ENCODE measurements at places on chromosomes 11 and 22. TPM values are rescaled to one million over a fixed set of nuclear protein-coding genes. Genes with fewer than 3 reads are reported as not detected.
A peak's percentile ranks its signal among the peaks of the same experiment; 100 is the strongest.

GRCh38 chr22:37647928-37648327 is 8.5 kb downstream of the SH3BP1 start:
- peak; percentile 97 for DNase-seq
- H3K4me3 ChIP-seq = no peak overlapping the region
- H3K4me1 ChIP-seq = peaks cover 18% of the 10 kb centered on the region
- peaks cover 20% of the 10 kb centered on the region for H3K36me3 ChIP-seq
- peak overlapping the region; percentile 59 for H3K27ac ChIP-seq
- H3K27me3 ChIP-seq = no peaks in the 10 kb centered on the region

- no peak within 1 kb of the TSS for H3K27ac ChIP-seq
- no peaks in the 10 kb centered on the region for H3K27me3 ChIP-seq
- DNase-seq = peak; percentile 68
- H3K4me1 ChIP-seq = peaks cover 15% of the 10 kb centered on the region
- H3K4me3 ChIP-seq = no peak within 1 kb of the TSS
Observed at GRCh38 chr11:7672960-7673723, at the start of gene CYB5R2. TSS of gene CYB5R2 (minus strand) at chr11:7673500. CDS start at chr11:7672825, 675 bp downstream.

- no peak overlapping the region for H3K4me3 ChIP-seq
- no peak overlapping the region for H3K27ac ChIP-seq
- H3K4me1 ChIP-seq = no peaks in the 10 kb centered on the region
- no peak for DNase-seq
Observed at GRCh38 chr22:33240888-33241475, 182.8 kb upstream of the SYN3 start.

GRCh38 chr11:94511932-94512781 is at the start of gene C11orf97:
TSS of gene C11orf97 (plus strand) at chr11:94512461. CDS start at chr11:94512529, 68 bp downstream.
- H3K27me3 ChIP-seq = no peaks in the 10 kb centered on the region
- no peaks in the 10 kb centered on the region for H3K36me3 ChIP-seq
- no peak within 1 kb of the TSS for H3K27ac ChIP-seq

- no peaks in the 10 kb centered on the region for H3K27me3 ChIP-seq
- H3K4me1 ChIP-seq = no peaks in the 10 kb centered on the region
- peak; percentile 35 for DNase-seq
- H3K36me3 ChIP-seq = no peaks in the 10 kb centered on the region
Observed at GRCh38 chr11:7495882-7496551, 10.7 kb downstream of the OLFML1 start.

- no peaks in the 10 kb centered on the region for H3K27me3 ChIP-seq
- H3K27ac ChIP-seq = no peak overlapping the region
- H3K4me3 ChIP-seq = no peak overlapping the region
- peaks cover 14% of the 10 kb centered on the region for H3K4me1 ChIP-seq
Observed at GRCh38 chr11:8833568-8834315, 77.2 kb upstream of the AKIP1 start.

DNA sequence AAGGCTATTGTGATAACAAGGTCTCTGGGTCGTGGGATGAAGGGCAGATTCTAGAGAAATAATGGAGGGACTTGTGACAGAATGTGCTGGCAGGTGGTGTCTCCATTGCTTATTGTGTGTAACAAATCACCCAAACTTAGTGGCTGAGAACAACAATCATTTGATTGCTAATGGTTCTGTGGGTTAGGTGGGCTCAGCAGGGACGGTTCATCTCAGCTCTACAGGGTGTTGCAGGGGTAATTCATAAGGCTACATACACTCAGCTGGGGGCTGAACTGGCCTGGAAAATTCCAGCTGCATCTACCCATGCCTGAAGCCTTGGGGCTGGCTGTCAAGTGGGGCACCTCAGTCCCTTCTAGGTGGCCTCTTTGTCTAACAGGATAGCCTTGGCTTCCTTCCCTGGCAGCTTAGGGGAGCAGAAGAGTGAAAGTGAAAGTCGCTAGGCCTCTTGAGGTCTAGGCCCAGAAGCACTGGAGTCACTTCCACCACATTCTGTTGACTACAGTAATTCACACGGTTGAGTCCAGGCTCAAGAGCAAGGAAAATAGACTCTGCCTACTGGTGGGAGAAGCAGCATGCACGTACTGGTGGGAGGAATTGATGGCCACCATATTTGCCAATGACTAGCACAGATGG is 308.9 kb downstream of the MN1 start:
- no peak for DNase-seq
- no peaks in the 10 kb centered on the region for H3K27me3 ChIP-seq
- H3K4me3 ChIP-seq = no peak overlapping the region
- no peak overlapping the region for H3K27ac ChIP-seq

DNA sequence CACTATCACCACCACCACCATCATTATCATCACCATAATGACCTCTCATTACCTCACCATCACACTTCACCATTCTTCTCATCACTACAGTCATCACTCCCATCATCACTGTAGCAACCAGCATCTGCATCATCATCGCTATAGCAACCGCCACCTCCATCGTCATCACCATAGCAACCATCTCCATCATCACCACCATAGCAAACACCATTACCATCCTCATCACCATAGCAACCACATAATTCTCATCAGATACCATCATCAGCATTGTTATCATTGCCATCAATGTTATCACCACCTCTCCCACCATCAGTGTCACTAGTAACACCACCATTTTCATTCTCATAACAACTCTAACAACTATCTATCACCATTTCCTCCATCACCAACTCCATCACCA is 23.1 kb upstream of the CD82 start:
- no peaks in the 10 kb centered on the region for H3K36me3 ChIP-seq
- DNase-seq = no peak
- H3K27me3 ChIP-seq = no peaks in the 10 kb centered on the region
- H3K4me1 ChIP-seq = no peaks in the 10 kb centered on the region
- no peak overlapping the region for H3K4me3 ChIP-seq

OR8A1 gene
- polyA plus RNA-seq = not detected

KCNE3 gene
- 1.1 TPM for polyA plus RNA-seq
